ENCODE measurements at places on chromosomes 7 and 10.

GRCh38 chr10:69096045-69096444, 8.1 kb downstream of the SRGN start:
- DNase-seq = no peak

DNA sequence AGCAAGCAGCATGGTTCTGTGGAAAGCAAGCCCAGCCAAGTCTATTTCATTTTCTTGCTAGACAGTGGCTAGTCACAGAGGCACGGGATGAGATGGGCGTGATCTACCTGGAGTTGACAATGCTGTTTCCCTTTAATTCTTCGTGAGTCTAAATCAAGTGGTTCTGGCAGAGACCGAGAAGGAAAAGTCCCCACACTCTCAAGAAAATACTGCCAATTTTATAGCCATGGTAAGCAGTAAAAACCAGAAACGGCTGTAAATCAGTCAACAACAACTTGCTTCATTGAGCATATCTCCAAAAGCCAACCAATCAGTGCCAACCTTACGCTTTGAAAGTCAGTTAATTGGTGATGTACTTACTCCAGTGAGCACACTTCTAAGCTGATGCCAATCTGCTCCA, 223.4 kb downstream of the SEC23IP start:
- DNase-seq = no peak

DNA sequence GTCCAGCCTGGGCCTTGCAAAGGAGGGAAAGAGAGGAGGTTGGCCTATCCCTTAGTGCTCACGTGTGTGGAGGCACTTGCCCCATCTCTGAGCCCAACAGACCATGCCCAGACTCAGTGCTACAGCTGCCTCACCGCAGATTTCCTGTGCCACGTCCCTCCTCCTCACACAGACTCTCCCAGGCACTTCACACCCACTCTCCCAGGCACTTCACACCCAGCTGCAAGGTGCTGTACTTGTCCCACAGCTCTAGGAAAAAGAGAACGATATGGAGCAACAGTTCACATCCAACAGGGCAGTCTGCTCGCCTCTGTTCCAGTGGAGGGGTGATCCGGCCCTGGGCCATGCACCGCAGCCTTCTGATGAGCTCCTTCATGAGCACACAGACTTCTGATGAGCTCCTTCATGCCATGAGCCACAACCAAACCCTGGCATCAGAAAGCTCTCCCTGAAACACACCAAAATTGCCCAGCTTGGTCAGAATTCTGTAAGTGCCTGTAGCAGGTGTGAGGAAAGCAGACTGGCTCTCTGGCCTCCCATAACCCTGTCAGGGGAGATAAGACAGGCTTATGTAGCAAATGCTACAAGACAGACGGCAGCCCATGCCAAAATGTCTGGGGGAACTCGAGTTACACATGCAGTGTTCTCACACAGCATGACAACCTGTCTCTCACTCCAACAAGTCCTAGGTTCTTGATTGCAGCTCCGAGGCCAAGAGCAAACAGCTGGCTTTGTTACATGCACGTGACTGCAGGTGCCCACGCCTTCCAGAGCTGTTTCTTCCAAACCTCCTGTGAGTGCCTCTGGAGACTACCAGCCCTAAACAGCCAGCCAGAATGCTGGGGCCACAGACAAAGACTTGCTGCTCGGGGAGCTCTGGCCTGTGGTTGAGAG, 348.5 kb downstream of the GRID1 start:
- DNase-seq = no peak

DNA sequence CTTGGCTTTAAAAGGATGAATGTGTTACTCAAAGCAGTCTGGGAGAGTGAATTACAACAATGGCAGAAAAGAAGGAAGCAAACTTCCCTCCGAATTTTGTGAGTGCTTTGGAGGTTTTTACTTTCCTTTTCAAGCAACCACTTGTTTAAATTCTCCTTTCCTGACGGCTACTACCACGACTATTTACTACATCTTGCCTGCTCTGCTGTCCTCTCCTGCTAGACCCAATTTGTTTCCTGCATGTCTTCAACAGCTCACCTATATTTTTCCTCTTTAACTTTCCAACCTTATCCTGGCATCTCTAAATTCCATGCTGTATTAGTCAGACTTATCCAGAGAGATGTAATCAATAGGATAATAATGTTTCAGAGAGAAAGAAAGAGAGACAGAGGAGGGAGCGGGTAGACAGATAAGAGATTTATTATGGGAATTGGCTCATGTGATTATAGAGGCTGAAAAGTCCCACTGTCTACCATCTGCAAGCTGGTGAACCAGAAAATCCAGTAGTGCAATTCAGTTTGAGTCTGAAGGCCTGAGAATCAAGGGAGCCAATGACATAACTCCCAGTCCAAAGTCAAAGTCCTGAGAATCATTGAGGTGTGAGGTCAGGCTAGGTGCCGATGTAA, 42.8 kb upstream of the SLC13A1 start:
- no peak for DNase-seq

- peak; percentile 28 for DNase-seq
Observed at GRCh38 chr7:111752022-111752582, 189.8 kb upstream of the IMMP2L start.

DNA sequence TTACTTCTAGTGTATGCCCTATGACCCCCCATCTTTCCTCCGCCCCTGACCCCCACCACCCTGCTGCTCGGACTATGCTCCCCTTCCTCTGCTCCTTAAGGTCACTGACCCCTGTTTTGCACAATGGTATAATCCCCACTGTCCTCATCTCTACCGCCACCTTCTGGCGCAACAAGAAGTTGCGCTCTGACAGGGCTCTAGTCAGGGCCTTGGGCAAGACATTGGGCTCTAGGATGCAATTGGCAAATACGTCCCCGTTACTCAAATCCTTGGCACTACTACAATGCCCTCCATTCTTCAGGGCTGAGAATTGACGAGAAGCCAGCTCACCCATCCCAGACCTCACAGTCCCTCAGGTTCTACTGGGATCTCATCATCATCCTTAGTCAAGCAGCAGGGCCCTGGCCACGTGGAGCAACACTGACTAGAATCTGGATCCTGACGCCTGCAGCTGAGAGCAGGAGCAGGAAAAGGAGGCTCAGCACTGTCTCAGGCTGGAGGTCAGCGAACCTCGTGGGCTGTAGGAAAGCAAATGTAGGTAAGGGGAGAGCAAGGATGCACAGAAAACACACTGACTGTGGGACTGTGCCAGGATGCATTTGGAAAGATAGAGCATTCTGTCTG, 10.6 kb downstream of the LRIT2 start:
- DNase-seq = no peak

DNA sequence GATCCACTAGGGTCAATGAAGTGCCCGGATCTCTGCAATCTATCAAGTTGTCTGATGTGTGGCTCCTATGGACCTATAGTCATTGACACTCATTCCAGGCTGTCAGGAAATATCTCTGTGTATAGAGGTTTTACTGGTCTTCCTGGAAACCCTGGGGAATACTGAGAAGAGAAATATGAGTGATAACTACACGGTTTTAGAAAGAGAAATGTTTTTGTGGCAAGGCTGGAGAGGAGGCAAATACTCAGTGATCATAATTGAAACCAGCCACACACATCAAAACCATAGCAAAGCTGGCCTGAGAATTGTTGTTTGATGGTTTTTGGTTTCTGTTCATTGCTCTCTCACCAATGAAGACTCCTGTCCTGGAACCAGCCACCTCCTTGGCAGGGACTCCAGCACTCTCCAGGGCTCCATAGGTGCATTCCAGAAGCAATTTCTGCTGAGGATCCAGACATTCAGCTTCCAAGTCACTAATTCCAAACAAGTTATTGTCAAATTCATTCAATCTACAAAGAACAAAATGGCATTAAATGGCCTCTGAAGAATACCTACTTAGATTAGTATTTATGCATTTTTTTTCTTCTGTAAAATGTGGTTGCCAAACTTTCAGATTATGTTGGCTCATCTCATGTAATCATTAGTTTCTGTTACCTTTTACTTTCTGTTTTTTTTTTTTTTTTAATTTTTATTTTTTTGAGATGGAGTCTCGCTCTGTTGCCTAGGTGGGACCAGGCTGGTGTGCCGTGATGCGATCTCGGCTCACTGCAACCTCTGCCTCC, 108.6 kb upstream of the ABI1 start:
- no peak for DNase-seq

GRCh38 chr10:109922358-109922975, 844 bp downstream of the XPNPEP1 start:
- DNase-seq = no peak

DNA sequence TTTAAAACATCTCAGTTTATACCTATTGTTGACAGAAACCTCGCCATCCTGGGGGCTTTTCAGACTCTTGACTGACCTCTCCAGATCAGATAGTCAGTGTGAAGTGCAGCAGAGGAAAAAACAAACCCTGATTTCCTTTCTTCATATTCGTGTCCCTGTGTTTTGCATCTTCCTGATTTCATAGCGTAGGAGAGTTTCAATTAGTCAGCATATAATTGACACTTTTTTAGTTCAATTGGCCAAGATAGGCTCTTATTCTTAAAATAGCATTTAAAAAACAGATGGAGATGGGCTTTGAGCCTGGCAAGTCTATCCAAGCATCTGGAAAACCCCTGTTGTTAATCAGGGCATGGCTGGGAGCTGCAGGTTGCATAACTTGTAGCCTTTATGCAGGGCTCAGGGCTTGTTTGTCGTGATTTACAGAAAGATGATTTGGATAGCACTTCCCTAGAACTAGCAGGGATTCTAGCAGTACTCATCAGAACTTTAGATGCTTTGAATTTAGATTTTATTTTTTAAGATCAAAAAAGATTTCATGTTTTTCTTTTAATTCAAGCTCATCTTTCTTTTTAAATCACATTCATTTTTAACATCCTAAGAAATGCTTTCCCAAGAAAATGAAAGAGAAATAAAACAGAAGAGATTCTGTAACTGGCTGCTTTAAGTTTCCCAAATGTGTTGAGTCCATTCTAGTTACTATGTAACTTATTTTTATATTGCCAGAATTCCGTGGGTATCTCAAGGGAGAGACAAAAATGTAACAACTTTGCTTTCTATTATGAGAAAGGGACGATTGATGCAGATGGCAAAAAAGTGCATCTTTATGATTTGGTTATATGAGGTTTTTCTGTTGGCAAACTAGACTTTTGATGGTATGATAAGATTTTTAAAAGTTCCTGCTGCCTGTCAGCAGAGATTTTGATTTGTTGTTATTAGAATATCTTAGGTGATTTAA, 270.8 kb upstream of the FZD8 start:
- DNase-seq = no peak

- DNase-seq = no peak
Observed at GRCh38 chr10:11175823-11176243, 158.2 kb downstream of the CELF2 start.

- no peak for DNase-seq
Observed at GRCh38 chr7:84510505-84510904, 315.9 kb upstream of the SEMA3A start.

- no peak for DNase-seq
Observed at GRCh38 chr10:65802391-65802790, 1123.4 kb upstream of the LRRTM3 start.

DNA sequence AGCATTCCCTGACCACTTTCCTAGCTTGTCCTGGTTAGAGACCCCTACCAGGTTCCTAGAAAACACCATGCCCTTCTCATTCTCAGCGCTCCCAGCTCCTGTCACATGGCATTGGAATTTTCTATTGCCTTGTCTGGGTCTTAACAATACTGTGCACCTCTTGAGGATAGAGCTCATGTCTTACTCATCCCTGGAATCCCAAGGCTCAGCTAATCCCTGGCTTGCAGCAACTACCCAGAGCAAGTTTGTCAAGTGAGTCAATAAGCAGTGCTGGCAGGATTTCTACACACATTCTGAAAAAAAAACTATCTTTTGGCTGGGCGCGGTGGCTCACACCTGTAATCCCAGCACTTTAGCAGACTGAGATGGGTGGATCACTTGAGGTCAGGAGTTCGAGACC, 11.7 kb upstream of the PRDX3 start:
- DNase-seq = no peak

DNA sequence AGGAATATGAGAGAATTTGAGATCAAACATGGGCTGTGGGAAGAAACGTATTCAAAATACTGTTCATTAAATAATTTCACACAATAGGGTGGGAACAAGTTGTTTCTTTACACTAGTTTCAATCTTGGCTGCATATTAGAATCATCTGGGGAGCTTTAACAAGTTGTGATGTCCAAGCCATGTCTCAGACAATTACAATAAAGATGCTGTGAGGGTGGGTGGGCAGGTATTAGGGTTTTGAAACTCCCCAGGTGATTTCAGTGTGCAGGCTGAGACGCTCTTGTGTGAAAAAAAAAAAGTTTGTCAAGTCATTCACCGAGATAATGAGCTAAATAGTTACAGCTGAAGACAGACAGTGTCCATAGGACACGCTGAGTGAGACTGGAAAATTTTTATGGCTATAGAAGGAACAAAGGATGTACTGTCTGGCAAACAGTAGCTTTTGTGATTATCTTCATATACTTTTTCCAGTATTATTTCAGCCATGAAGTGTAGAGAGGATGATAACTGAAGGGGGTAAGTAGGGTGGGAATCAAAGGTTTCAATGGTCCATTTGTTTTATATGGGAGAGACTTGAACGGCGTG, 12.6 kb upstream of the LAMB4 start:
- no peak for DNase-seq

DNA sequence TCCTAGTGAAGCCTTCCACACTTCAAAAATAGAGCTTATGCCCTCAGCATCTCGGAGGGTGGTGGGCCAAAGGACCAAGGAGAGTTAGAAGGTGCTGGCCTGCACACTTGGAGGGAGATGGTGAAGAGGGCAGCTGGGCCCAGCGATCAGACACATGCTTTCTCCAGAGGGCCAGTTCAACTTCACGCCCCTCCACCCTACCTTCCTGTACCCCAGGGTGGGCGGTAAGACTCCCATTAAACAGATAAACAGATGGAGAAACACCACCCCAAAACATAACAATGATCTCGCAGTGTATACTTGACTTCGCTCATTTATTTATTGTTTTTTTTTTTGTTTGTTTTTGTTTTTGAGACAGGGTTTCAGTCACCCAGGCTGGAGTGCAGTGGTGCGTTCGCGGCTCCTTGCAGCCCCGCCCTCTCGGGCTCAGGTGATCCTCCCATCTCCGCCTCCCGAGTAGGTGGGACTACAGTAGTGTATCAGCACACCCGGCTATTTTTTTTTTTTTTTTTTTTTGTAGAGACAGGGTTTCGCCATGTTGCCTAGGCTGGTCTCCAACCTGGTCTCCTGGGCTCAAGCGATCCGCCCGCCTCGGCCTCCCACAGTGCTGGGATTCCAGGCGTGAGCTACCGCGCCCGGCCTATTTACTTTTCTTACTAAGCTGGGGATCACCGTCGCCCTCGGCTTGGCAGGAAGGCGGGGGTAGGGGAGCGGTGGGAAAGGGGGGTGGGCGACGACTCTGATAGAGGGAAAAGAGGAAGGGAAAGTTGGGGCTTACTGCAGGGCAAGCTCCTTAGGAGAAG, 1.8 kb downstream of the C10orf95 start:
- DNase-seq = no peak

DNA sequence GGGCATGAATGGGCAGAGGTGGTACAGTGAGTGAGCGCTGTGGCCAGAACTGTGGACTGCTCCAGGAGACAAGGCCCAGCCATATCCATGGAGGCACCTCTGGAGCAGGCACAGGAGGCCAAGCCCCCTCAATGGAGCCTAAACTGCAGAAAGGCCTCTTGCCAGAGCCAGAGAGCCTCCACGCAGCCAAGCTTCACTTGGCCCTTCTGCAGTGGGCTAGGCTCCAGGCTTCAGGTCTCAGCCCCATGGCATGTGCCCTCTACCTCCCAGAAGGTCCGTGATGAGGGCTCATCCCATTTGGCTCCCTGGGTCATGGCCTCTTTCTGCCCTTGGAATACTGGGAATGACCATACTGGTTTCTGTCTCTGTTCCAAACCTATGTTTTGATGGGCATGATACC, 8.9 kb downstream of the PDE1C start:
- no peak for DNase-seq
